ENCODE measurements at places on chromosomes 7 and 10. TPM values are rescaled to one million over a fixed set of nuclear protein-coding genes. Genes with fewer than 3 reads are reported as not detected.

The FGFR2 gene
- total RNA-seq, result 0.10 TPM

The GIMAP1 gene
- total RNA-seq, result 9.4 TPM

The SGCE gene
- 31.9 TPM for total RNA-seq

The PDE6C gene
- total RNA-seq, result not detected

The RSBN1L gene
- total RNA-seq, result 9.5 TPM

The OPN1SW gene
- total RNA-seq, result not detected

The RAPGEF5 gene
- total RNA-seq, result 56.5 TPM
